Stomach (tissue), 19 donors: ENCODE measurements at places on chromosomes 2 and 18. TPM values are rescaled to one million over a fixed set of nuclear protein-coding genes. Genes with fewer than 3 reads are reported as not detected.

DNA sequence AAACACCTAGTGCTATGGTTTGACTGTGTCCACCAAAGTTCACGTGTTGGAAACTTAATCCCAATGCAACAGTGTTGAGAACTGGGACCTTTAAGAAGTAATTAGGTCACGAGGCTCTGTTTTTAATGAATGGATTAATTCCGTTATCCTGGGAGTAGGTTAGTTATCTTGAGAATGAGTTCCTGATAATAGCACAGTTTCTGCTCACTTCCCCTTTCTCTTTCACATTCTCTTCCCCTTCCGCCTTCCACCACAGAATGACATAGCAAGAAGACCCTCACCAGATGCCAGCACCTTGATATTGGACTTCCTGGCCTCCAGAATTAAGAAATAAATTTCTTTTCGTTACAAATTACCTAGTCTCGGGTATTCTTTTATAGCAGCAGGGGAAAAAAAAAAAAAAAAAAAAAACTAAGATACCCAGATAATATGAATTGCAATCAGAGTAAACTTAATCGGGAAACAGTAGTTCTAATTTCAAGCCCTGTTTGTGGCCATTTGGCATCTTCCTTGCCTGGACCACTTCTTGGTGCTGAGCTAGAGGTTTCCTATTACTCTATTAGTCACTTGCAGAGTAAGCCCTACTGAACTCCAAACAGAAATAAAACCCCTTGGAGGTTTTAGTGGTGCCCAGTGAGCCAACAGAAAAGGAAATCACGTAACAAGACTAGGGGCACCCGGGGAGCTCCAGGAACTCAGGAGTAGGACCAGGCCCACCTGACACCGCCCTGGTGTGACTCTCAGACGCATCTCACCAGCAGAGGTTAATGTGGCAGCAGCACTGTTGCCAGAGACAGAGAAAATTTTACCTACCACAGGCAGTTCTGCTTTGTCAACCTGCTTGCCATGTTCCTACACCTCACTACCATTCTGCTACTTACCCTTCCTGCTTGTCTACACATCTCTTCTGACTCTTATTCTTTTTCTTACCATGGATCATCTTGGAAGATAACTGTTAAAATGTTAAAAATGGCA is 147.6 kb upstream of the CAB39 start:
- DNase-seq: no peak

The PLA2R1 gene
- 1.7 TPM for total RNA-seq

DNA sequence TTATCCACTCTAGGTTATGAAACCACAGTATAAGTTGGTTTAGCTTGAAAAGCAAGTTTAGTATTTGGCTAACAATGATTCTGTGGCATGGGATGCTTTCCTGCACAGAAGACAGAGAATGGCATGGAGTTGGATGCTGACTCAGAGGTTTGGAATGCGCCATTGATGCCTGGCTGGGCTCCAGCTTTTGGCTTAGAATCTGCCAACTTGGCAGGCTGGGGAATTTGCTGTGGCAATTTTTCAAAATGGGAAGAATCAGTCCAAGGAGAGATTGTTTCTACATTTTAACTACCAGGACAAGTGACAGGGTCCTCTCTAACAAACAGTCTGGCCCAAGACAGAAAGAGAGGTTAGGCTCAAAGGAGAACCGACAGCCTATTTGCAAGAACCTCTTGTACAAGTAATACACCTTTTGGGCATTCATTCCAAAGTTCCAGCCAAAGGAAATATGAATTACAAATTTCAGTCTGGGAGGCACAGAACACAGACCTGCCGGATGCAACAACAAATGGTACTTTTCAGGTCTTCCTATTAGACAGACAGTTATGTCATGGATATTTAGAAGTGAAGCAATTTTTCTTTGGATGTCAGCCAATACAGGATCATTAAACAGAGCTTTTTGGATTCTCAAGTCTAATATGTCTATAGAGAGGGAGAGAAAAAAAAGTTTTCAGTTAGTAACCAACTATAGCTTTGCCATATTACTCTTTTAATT is 1027.7 kb downstream of the TMEM182 start:
- DNase-seq: no peak

The AKAIN1 gene
- total RNA-seq: not detected

DNA sequence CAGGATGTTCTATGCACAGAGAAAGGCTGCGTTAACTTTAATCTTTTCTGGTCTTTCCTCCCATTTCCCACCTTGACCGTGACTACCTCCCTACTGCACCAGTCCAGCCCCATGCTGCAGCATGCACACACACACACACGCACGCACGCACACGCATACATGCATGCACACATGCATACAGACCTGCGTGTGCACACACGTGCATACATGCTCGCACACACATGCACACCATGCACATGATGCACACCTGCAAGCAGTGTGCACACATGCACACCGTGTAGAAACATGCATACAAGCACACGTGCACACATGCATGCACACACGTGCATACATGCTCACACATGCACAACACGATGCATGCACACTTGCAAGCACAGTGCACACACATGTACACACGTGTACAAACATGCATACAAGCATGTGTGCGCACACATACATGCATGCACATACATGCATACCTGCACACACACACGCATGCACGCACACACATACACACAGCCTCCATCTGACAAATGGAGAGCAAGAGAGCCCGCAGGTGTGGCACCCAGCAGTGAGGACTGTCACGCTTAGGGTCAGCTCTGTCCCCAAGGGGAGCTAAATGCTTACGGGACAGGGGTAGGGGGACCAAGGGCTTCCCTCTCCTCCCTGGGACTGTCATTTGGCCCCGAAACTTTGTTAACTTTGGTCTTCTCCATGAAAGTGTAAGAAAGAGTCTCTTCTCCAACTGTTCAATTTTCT is 18.2 kb downstream of the SNORC start:
- no peak for DNase-seq

The KCNS3 gene
- total RNA-seq: 18.1 TPM

The VAMP8 gene
- 106 TPM for total RNA-seq

DNA sequence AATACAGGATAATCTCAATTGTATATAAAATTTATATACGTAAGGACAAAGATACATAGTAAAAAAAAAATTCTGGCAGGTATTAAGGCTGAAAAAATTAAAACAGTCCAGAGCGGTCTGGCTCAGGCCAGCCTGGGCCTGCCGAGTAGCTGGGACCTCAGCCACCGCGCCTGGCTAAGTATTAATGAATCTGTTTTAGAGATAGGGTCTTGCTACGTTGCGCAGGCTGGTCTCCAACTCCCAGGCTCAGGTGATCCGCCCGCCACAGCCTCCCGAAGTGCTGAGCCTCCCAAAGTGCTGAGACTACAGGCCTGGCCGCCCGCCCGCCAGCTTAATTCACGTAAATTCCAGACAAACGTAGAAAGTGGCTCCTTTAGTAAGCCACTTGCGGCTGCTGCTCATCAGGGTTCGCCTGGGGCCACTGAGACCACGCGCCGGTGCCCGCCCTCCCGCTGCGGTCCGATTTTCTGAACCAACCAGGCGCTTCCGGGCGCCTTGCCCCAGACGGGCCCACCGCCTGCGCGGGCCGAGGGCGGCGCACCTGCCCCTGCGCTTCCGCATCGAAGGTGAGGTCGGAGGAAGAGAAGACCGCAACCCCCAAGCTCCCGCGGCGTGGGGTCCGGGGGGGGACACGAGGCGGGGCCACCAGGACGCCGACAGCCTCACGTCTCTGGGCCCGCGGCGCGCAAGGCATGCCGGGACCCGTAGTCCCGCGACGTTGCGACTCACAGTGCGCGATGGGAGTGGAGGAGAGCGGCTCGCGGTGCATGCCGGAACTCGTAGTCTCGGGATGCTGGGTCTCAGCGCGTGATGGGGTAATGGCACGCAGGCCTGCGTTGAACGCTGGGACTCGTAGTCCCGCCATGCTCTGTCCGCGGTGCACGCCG is 695 bp upstream of the CTDP1 start:
- DNase-seq: peak; percentile 99

The VIT gene
- total RNA-seq: not detected

DNA sequence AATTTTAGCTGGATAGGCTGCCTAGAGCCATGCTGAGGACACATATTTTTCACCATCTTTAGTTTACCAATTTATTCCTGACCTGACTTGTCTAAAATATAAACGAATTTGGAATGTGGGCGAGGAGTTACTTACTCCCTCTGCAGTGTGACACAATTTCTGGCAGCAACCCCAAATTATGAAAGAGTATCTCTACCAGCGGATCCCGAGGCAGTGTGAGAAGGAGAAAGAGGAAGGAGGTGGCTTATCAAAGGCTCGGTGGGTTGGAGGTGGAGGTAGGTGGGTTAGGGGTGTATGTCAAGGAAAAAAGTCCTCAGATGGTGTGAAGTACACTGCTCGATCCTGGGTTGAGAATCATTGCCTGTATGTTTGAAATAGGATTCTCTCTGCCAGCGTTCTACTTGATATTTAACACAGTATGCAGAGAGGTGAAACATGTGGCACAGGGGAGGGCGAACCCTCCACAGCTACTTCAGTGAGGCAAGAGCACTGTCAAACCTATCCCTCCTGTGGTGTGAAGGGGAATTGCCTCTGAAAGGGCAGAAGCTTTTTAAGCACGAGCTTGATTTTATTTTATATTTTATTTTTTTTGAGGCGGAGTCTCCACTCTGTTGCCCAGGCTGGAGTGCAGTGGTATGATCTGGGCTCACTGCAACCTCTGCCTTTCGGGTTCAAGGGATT is 76.0 kb downstream of the RFTN2 start:
- DNase-seq: peak; percentile 62

DNA sequence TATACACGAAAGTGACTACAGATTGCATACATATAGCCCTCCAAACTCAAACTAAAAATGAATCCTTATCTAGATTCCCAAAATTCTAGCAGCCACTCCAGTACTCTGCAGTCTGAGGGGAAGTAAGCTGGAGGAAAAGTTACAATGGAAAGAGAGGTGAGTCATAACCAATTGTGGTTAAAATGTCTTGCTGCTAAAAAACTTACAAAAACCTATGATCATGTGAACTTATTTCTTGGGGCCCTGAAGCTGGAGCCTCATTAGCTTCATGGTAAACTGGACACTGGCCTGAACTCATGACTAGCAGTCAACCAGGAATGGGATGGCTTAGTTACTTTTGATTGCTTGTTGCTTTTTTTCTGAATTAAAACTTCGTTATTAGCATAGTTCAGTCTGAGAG is 175.9 kb downstream of the SLC4A3 start:
- DNase-seq: no peak

The ERBB4 gene
- total RNA-seq: 0.45 TPM

The VWA3B gene
- total RNA-seq: not detected

DNA sequence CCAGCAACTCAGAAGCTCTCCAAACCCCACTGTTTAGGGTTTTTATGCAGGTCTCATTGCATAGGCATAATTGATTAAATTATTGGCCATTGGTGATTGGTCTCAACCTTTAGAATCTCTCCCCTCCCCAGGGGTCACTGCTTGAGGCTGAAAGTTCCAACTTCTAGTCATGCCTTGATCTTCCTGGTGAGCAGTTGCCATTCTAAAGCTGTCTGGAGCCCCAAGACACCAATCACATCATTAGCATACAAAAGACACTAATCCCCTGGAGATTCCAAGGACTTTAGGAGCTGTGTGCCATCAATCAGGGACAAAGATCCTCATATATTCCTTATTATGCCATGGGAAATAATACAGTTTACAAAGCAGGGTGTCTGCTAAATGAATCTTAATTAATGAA is 863.4 kb upstream of the KLHL29 start:
- no peak for DNase-seq
